IPS DF 6.9 (cell line): ENCODE measurements at places on chromosomes 6 and 20.

- no peak for DNase-seq
These were observed 36.1 kb downstream of the NCR2 start for GRCh38 chr6:41371461-41371991.

DNA sequence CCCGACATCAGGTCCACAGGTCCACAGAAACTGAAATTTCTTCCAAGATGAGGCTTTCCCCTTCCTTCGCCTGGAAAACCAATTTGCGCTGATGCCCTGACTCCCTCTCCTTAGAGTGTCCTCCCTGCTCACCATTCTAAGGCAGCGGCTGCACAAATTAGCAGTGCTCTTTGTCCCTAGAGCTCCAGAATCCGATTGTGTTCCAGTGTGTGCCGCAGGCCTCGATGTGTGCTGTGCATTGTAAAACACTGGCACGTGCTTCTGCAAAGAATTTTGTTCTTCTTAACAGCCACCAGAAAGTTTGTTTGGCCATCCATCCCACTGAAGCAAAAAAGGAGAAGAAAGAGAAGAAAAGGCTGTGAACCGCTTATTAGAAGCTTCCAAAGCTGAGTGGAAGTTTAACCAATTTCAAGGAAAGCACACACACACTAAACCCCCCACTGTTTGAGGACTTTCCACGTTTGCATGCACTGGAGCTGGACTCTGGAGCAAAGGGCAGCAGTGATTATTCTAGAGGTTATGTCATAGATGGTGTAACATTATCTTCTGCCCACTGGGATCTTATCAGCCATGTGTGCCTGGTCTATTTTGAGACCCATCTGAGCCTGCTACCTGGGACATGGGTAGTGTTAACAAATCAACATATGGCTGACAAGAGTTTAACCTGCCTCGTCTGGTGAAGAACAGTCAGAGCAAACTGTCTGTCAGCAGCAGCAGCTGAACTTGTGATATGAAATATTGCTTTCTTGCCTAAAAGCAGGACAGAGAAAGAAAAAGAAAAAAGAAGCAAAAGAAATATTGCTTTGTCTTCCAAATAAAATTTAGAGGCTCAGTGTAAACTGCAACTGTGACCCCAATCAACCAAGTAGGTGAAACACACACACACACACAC lies 64.9 kb upstream of the RREB1 start:
- no peak for DNase-seq

GRCh38 chr20:53801609-53802370 lies 208.2 kb upstream of the ZNF217 start:
- DNase-seq: no peak

- no peak for DNase-seq
These were observed 122.8 kb upstream of the HSF2 start for GRCh38 chr6:122276637-122277036.

GRCh38 chr6:164502833-164503232 lies 806.6 kb downstream of the C6orf118 start:
- no peak for DNase-seq

- DNase-seq: no peak
These were observed 949 bp downstream of the TXLNB start for GRCh38 chr6:139290787-139291311.

- DNase-seq: no peak
These were observed 1.0 kb downstream of the IGF2R start for GRCh38 chr6:159969921-159970320.

- DNase-seq: no peak
These were observed 120.9 kb upstream of the RPS6KA2 start for GRCh38 chr6:166747644-166748595.

DNA sequence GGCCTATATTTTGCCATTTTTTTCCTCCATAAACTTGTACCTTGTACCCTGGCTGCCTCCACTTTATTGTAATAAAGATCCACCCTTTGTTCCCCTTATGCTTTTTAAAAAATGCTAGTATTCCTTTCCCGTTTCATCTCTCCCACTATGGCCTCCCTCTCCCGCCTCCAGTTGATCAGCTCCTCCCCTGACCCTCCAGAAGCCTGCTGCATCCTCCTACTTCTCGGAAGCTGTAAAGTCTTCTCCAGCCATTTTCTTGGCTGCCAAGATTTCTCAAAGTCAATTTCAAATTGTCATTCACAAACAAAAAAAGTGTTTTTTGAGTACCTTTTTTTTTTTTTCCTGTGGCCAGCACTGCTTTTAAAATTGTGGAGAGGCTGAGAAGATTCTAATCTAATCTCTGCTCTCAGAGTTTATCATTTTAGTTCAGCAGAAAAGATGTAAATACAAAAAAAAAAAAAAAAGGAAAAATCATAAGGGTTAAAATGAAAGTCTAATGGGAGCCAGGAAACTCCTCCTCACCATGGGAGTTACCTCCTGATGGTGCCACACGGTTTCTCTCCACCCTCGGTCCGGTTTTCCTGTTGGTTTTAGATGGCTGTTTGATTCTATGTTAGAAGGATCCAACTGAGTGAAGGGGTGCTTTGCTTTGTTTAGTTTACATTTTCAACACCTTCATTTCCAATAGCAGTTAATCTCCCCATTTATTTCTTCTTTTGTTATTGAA lies 103.0 kb upstream of the KCNK16 start:
- no peak for DNase-seq
